ENCODE measurements at places on chromosomes 12 and 14. TPM values are rescaled to one million over a fixed set of nuclear protein-coding genes. Genes with fewer than 3 reads are reported as not detected.
A peak's percentile ranks its signal among the peaks of the same experiment; 100 is the strongest.

DNA sequence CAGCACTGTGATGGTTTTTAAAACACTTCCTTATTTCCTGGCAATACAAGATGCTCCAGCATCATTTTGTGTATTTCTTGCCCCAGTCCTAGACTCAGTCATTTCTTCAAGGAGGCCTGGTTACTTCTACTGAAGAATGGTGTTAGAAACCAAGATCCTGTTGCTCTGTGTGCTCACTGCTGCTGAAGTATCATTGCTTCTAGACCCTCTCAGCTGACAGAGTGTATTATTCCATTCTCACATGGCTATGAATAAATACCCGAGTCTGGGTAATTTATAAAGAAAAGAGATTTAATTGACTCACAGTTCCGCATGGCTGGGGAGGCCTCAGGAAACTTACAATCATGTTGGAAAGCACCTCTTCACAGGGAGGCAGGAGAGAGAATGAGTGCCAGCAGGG, 14.9 kb upstream of the SERPINA6 start:
- DNase-seq, result no peak

Gene CD163L1
- 10.2 TPM for total RNA-seq

DNA sequence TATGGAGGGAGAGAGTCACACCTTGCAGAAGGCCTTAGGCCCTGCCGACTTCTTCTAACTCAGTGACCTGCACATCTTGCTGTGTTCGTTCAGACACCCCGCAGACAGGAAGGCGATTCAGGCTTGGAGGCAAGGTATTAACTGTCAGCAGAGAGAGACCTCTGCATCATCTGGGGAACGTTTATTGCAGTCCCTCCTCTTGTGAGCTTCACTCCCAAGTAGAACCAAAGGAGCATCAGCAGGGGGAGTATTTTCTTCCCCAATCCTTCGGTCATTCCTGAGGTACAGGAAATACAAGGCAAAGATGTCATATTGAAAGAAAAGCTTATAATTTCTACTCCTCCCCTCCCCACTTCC, 217.9 kb downstream of the CRADD start:
- no peak for DNase-seq

Gene VDR
- 9.3 TPM for total RNA-seq

DNA sequence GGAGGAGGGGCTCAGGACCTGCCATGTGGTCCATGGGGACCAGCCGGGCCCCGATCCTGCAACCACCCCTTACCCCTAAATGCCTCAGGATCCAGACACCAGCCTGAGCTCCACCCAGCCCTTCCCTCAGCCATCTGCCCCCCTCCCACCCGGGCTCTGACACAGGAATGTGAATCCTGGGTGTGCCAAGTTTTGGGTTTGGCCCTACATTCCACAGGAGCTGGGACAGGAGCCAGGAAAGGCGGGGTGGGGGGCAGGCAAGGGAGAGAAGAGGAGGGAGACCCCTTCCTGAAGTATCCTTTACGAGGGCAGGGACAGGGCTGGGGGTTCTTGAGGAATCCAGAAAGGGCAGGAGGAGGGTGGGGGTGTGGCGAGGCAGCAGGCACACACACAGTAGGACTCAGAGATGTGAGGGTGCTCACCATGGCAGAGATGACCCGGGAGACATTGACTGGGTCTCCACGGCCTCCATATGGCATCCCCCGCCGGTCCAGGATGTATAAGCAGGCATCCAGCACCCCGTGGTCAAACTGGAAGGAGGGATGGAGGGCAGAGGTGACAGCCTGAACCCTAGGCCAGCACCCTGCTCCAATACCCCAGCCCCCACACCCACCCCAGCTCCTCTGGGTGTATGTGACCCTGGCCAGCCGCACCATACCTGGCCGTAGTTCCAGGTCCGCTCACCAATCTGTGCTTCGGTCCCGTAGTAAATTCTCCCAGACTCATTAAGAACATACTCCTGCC, 3.5 kb downstream of the TGM1 start:
- DNase-seq, result no peak

- no peak for DNase-seq
These were observed 194.5 kb downstream of the C12orf75 start for GRCh38 chr12:105524961-105525360.

Gene DPPA3
- not detected for total RNA-seq

- no peak for DNase-seq
These were observed 43.0 kb downstream of the SPRING1 start for GRCh38 chr12:116694653-116695463.

GRCh38 chr14:31118892-31119291, 88.7 kb downstream of the HECTD1 start:
- no peak for DNase-seq

Gene WNT1
- total RNA-seq, result not detected

DNA sequence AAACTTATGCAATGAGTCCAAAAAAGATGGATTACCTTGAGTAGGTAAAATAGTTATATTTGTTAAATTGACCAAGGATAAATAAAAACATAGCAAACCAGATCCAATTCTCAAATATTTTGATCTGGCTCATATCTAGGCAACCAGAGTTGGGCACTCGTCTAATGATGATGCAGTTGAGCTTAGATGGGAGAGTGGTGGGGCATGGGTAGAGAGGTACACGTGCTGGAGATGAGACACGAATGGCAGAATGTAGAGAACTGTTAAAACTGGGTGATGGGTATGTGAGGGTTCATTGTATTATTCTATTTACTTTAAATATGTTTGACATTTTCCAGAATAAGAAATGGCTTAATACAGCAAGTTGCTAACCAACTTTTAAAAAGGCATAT, 7.6 kb upstream of the RNF34 start:
- no peak for DNase-seq

GRCh38 chr12:107448198-107448597, 237.4 kb upstream of the PWP1 start:
- DNase-seq, result no peak

Gene HOXC10
- 32.0 TPM for total RNA-seq

DNA sequence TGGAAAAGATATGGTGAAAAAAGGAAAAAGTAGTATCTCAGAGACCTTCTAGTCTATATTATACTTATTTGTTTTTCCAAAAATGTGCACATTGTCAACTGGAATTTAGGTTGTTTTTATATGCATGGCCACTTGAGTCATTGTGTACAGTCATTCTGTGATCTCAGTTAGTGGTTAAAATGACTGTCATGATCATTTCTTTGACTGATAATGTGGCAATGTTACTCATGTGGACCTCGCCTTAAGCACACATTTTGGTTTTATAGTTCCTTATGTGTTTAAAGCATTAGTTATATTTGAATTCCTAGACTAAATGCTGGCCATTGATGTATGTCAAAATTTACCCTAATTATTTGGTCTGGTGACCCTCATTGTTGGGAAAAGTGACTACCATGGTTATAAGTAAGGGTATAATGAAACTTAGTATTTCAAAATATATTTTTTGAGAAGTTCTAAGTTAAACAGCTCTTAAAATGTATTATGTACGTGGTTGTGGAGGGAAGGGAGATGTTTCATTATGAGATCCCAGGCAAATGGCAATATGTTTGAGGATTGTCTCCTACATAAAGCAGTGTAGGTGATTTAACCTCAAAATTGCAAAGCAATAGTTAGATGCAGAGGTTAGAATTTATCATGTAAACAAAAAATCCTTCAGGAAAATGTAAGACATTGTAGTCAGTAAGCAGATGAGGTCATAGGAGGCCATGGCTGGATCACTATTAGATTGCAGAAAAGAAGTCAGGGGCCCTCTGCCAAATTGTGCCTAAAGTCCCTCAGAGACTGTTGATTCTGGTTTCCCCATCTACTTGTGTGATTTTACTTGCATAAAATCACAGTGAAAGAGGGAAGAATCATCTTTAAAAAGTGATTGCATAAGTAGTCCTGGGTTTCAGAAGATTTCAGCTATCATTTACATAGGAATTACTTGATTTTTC, 17.5 kb downstream of the PNMA1 start:
- no peak for DNase-seq

DNA sequence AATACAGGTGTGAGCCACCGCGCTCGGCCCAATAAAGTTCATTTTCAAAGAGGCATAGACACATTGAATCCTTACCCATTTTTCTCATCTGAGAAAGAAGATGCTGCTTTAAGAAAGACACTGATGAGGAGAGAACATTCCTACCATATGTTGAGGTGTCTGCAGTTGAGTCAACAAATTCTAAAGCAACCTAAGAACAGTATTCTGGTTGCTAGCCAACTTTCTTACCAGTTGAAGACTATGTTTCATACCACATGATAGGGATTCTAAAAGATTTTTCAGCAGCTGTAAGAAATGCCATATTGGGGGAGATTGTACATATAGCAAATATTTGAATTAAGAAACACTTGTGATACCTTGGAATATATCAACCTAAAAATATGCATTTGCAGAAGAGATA, 160.1 kb downstream of the SRGAP1 start:
- DNase-seq, result no peak

- no peak for DNase-seq
These were observed 43.3 kb downstream of the ACTN1 start for GRCh38 chr14:68935761-68936214.

DNA sequence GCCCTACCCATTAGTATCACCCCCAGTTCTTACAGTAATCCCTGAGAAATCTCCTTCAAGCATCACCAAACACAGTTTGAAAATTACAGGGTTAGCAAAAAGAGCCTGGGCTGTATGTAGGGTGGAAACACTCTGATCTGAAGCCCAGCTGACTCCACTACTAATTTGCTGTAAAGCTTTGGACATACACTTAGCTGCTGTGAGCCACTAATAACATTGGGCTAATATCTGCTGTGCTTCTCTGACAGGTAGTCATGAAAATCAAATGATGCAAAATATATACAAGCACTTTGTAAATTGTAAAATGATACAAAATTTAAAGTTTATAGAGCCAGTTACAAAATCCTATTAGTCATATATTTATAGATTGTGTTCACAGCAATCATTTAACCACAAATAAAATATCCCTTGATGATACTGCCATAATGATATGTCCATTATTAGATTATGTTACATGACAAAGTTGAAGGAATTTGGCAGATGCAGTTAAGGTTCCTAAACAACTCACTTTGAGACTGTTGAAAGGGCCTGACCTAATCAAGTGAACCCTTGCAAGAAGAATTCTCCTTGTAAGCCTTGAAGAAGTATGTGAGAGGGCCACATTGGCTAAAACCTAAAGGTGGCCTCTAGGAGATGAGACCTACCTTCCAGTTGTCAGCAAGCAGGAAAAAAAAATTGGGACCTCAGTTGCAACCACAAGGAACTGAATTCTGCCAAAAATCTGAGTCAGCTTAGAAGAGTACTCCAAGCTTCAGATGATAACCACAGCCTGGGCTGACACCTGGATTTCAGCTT, 19.0 kb downstream of the TWF1 start:
- DNase-seq, result no peak

DNA sequence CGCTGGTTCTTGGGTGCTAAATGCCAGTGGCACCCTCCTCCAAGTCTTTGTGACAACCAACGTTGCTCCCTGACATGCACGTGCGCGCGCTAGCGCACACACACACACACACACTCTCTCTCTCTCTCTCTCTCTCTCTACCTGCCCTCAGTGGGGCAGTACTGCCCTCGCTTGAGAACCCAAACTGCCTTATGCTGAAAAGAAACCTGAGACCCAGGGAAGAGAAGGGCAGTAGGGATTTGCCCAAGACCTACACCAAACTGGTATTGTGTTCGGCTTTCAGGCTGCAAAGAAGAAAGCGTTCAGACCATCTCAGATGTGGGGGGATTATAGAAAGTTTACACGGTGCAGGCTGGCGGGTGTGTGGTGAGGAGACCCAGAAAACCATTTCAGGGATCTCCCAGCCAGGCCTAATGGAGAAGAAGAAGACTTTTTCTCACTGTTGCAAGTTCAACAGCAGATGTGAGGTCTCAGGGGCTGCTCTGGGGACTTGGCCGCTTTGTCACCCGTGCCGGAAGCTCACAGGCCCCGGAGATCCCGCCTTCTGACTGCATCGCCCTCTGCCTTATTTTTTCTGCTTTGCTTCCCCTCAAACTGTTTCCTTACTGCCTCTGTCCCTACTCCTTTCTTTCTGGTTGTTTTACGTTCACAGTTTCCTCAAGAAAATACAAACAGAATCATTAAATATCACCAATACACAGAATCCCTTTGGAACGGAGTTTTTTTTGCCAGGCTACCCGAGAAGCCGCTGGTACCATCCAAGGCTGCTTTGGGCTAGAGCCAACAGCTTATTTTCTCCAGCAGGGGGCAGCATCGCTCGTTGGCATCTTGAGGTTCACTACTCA, 82.4 kb downstream of the PPM1A start:
- DNase-seq, result peak; percentile 82

GRCh38 chr12:52018433-52019112, 11.8 kb downstream of the TAMALIN start:
- no peak for DNase-seq
